Esophagus squamous epithelium (tissue), 5 donors: ENCODE measurements at places on chromosomes 1 and 21.

GRCh38 chr21:37627074-37627473 is 260.5 kb downstream of the DYRK1A start:
- DNase-seq, result no peak

GRCh38 chr1:56321150-56321490 is 258.2 kb downstream of the PLPP3 start:
- no peak for DNase-seq

DNA sequence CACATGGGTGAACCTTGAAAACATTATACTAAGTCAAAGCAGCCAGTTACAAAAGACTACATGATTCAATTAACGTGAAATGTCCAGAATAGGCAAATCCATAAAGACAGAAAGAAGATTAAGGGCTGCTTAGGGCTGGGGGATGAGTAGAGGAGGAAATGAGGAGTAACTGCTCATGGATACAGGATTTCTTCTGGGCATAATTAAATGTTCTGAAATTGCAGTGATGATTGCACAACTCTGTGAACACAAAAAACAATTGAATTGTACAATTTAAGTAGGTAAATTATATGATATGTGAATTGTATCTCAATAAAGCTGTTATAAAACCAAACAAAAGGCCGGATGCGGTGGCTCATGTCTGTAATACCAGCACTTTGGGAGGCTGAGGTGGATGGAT is 52.2 kb downstream of the RERE start:
- DNase-seq, result no peak

- no peak for DNase-seq
Measured at GRCh38 chr21:45997205-45997494, 15.6 kb downstream of the COL6A1 start.

DNA sequence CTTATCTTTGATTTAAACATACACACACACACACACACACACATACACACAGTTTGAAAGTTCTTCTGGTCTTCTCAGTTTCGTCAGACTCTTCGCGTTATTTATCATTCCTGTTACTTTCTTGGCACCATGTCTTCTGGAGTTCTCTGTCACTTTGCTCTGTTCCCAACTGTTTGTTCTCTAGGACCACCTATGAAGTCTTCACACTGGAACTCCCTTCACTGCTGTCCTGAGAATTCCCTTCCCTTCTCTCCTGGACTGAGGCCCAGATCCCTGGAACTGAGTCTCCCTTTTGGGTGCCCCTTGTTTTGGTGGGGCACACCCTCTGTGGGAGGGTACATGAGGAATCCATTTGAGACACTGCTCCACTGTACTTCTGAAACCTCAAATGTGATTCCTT is 30.5 kb downstream of the ALG14 start:
- DNase-seq, result no peak

- DNase-seq, result no peak
Measured at GRCh38 chr1:227218870-227219573, 99.3 kb downstream of the CDC42BPA start.

DNA sequence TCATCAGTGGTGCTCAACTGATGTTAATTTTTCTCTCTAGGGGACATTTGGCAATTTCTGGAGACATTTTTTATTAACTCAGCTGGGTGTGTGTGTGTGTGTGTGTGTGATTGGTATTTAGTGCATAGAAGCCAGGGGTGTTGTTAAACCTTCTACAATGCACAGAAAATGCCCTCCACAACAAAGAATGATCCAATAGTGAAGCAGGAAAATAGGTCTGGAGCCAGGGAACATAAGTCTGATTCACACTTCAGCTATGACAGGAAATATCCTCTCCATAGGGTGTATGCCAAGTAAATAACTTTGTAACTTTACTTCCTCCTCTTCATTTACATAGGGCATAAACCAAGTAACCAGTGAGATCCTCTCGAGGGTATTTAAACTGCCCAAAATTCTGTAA is 25.1 kb upstream of the TMEM61 start:
- no peak for DNase-seq

- DNase-seq, result no peak
Measured at GRCh38 chr1:30885570-30886522, 22.7 kb downstream of the SDC3 start.

GRCh38 chr1:152002960-152003359 is 9.3 kb upstream of the S100A10 start:
- no peak for DNase-seq

DNA sequence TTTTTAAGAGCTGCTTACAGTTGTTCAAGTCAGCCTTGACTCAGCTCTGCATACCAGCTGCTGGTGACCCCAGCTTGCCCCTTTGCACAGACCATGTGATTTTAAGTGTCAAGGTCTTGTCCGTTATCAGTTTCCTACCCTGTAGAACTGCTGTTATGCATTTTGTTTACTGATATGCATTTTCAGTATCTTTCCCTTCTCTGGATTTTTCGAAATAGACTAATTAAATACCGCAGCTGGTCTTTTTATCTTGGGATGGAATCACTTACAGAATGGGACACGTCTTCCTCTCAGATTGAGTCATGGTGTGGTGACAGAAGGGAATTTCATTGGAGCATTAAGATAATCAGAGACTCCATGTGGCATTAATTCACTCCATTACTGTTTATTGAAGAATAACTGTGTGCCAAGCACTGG is 145.6 kb downstream of the FMN2 start:
- no peak for DNase-seq

GRCh38 chr1:192697771-192698170 is 61.8 kb downstream of the RGS13 start:
- DNase-seq, result no peak

DNA sequence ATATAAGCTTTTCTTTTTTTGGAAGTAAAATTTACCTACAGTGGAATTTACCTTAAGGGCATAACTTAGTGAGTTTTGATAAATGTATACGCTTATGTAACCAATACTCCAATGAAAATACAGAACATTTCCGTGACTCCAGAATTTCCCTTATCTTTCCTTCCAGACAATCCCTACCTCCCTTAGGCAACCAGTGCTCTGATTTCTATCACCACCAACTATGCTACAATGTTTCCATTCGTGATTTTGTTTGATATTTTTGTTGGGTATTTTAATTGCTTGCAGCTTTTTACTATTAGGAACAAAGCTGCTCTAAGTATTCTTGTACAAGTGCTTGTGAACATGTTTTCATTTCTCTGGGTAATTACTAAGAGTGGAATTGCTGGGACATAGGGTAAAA is 14.6 kb downstream of the IFT25 start:
- DNase-seq, result no peak

GRCh38 chr1:206524739-206525364 is 17.5 kb downstream of the RASSF5 start:
- no peak for DNase-seq

- DNase-seq, result no peak
Measured at GRCh38 chr1:94697839-94698238, 122.3 kb upstream of the SLC44A3 start.

DNA sequence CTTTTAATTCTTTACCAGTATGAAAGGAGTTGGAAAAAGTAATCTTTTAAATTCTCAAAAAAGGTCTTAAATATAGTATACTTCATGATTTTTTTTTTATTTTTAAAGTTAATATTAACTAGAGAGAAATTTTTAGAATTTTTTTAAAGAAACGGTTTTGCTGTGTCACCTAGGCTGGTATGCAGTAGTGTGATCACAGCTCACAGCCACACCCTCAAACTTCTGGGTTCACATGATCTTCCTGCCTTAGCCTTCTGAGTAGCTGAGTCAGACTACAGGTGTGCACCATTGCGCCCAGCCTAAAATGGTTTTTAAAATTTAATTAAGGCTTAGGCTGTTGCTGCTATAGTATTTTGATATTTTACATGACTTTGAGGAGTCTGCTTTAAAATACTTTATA is 52.4 kb downstream of the TLCD4 start:
- DNase-seq, result no peak
